HFFc6 (cell line): ENCODE measurements at places on chromosomes 16 and 17.

GRCh38 chr17:80414508-80414802, 512 bp upstream of the ENDOV start:
- DNase-seq = no peak

- DNase-seq = no peak
These were observed 53.3 kb upstream of the KDM6B start for GRCh38 chr17:7780736-7781135.

- no peak for DNase-seq
These were observed 1.4 kb downstream of the HES7 start for GRCh38 chr17:8122422-8122923.

DNA sequence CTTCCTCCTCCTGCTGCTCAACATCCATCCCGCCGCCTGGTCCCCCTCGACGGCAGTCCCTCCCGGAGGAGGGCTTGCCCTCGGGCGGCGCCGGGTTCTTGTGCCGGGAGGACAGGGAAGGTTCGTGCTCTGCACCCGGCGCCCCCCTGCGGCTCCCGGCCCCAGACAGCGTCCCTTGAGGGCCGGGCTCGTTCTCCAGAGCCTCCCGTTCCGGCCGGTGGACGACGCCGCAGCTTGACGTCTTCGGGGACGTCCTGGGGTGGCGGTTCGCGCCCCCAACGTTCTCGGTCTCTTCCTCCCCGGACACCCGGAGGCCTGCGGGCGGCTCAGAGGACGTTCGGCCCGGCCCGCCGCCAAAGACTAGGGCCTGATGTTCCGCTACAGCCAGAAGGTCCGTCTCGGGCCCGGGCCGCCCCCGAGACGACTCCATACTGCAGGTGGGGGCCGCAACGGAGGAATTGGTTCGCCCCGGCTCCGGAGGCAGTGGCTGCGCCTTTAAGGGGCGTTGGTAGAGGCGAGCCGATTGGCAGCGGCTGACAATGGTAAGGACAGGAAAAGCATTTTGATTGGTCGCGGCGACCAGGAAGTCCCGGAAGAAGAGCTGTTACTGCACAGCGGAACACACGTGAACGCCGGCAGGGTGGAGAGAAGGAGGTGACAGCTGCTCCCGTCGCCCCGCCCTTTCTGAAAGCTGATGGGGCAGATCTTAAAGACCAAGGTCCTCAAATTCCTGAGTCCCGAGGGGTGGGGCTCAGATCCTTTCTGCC, at the start of gene BORCS6:
Gene BORCS6 (minus strand): TSS at position 470 of the 767 bp plus-strand sequence. CDS start 40 bp downstream, at position 430.
- DNase-seq = peak; percentile 99

- DNase-seq = no peak
These were observed 11.7 kb downstream of the GCGR start for GRCh38 chr17:81815646-81815986.

GRCh38 chr16:11700264-11701029, 32.2 kb downstream of the SNN start:
- no peak for DNase-seq

DNA sequence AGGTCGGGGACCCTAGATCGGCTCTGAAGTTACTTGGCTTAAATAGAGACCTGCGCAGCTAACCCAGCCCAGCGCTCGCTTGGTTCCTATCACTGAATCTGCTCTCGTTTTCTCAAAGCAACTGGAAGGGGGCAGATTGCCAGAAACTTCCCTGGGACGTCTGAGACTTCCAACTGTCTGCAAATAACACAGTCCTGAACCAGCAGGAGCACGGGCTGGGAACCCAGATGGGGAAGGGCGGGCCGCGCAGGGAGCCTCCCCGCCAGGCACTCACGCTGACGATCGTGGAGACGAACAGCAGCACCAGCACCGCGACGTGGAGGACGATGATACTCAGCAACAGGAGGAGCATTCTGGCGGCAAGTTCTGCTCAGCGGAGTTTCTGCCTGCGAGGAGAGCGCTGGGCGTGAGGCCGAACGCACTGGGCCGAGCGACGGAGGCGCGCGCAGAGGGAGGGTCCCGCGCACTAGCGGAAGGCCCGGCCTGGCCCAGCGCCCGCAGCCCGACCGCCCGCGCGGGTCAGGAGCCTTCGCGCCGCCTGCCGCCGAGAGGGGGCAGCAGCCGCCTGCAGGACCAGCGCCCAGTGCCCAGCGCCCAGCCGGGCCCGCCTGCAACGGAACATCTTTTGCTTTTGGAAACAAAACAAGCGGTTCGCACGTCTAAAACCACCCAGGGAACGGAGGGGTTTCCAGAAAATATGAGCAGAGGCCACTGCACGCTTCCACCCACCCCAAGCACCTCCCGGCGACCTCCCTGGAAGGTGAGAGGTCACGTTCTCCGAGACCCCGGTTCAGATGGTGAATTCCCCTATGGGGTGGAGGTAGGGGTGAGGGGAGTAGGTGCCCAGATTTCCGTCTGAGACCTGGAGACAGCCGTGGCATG, 4.5 kb downstream of the PMP22 start:
- DNase-seq = peak; percentile 81

- no peak for DNase-seq
These were observed 12.8 kb upstream of the CDRT4 start for GRCh38 chr17:15480204-15480603.

DNA sequence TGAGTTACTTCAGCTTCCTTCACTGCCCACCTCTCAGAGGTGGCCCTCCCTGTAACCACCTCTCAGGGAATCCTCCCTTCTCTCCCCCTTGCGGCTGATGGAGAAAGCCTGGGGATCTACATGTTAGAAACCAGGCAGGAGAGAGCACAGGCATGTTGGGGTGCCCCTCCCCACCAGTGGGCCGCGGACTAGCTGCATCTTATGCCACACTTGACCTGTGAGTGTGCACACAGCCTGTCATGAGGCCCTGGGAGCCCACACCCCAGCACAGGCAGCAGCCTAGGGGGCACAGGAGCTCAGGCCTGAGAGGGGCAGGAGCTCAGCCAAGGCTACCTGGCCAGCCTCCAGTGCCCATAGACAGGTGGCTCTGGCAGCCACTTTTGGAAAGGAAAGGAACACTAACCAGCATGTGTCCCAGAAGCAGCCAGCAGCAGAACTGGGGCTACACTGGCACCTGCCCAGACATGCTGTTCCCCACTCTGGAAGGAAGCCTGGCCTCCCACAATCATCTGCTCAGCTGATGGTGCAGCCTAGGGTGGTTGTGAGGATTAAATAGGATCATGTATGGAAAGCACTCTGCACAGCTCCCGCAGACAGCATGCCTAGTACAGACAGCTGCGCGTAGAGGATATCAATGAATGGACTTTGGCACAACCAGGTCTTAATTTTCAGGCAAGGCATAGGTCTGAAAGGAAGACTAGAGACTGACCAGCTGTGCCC, 60.5 kb downstream of the TMEM132E start:
- DNase-seq = no peak

DNA sequence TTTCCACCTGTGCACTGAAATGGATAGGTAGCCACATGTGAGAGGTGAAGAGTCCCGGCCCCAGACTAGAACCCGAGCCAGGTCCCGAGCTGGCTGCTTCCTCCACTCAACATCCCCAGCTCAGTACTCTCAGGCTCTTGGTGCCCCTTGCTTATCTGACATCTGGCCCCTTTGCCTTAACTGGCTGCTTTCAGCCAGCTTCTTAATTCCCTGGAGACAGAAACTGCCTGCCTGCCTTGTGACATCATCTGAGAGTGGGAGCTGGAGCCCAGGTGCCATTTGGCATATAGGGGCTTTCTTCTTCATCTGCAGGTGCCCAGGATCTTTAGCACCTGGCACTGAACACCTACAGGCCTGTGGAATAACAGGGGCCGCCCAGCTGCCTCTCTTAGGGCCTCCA, 8.9 kb downstream of the CHAD start:
- DNase-seq = no peak

- DNase-seq = no peak
These were observed 58.5 kb downstream of the ADAMTS18 start for GRCh38 chr16:77376358-77376757.

GRCh38 chr17:50108556-50108955, 13.4 kb downstream of the PDK2 start:
- DNase-seq = no peak

GRCh38 chr16:2858245-2859025, 465 bp upstream of the PRSS22 start:
- DNase-seq = no peak

GRCh38 chr17:17549732-17550366, 41.7 kb downstream of the PEMT start:
- no peak for DNase-seq
